ENCODE measurements at places on chromosomes 1 and 21.

GRCh38 chr1:94946886-94947285, 20.0 kb upstream of the CNN3 start:
- no peak for DNase-seq

GRCh38 chr21:36881228-36881627, 85.2 kb downstream of the HLCS start:
- DNase-seq: no peak

DNA sequence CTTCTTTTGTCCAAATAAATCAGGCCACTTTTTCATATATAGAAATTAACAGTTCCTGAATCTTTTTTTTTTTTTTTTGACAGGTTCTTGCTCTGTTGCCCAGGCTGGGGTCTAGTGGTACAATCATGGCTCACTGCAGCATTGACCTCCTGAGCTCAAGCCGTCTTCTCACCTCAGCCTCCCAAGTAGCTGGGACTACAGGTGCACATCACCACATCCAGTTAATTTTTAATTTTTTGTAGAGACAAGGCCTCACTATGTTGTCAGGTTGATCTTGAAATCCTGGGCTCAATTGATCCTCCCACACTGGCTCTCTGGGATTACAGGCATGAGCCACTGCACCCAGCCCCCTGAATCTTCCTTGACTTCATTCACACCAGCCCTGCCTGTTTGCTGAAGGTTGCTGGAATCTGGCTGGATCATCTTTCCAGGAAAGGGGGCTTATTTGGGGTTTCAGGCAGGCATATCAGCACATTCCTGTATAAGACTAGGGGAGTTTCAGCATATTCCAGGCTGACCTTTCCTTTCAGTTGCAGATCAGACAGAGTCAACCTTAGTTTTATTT, 78.2 kb upstream of the ARHGAP29 start:
- no peak for DNase-seq

DNA sequence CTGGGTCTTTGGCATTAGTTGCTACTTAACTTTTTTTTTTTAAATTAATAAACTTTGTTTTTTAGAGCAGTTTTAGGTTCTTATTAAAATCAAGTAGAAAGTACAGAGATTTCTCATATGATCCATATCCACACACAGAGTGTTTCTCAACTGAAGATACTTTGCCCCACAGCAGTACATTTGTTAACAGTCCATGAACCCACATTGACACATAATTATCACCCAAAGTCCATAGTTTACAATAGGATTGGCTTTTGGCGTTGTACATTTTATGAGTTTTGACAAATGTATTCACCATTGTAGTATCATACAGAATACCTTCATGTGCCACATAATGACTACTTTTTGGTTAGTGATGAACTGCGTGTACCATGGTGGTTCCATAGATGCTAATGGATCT, 106.8 kb downstream of the ADGRL2 start:
- DNase-seq: no peak

- DNase-seq: no peak
Measured at GRCh38 chr1:228035844-228036243, 29.0 kb downstream of the WNT3A start.

GRCh38 chr1:165143437-165144065, 213.0 kb downstream of the LMX1A start:
- DNase-seq: no peak

DNA sequence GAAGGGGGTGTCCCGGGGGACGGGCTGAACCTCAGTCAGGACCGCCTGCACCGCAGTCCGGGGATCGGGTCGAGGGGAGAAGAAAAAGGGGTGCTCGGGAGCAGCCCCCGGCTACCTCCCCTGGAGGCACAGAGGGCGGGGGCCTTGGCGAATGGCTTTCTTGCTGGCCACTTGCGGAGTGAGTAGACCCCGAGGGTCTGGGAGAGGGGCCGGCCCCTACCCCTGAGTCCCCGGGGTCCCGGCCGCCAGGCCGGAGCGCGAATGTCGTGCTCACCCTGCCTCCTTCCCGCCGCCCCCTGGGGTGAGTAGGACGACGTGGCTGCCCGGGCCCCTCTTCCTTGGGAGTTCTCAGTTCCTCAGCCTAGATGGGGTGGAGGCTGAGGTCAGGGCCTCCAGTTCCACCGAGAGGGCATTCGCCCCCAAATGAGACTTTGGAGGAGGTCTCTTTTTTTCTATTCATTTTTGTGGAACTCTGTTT, 113.0 kb downstream of the OSBPL9 start:
- DNase-seq: peak; percentile 42

DNA sequence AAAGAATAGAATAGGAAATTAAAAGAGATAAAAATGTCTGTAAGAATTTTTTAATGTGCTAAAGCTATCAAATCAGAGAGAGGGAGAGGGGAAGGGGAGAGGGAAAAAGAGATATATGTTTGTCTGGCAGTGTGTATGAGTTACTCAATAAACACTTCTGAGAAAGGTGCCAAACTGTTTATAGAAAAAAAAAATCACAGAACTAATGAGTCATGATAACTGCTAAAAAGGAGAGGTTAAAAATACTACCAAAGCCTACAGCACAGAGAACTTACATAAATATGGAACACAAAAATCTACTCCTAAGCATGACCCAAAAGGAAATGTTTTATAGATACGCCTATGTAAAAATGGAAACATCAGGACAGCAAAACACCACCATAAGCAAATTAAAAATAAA, 45.4 kb downstream of the SELENOF start:
- DNase-seq: peak; percentile 31

GRCh38 chr1:189149547-189150375, 1327.9 kb downstream of the BRINP3 start:
- DNase-seq: no peak

GRCh38 chr1:20871419-20871818, 84.3 kb upstream of the HP1BP3 start:
- DNase-seq: peak; percentile 50

GRCh38 chr1:8926707-8927694, 18.7 kb upstream of the CA6 start:
- no peak for DNase-seq

DNA sequence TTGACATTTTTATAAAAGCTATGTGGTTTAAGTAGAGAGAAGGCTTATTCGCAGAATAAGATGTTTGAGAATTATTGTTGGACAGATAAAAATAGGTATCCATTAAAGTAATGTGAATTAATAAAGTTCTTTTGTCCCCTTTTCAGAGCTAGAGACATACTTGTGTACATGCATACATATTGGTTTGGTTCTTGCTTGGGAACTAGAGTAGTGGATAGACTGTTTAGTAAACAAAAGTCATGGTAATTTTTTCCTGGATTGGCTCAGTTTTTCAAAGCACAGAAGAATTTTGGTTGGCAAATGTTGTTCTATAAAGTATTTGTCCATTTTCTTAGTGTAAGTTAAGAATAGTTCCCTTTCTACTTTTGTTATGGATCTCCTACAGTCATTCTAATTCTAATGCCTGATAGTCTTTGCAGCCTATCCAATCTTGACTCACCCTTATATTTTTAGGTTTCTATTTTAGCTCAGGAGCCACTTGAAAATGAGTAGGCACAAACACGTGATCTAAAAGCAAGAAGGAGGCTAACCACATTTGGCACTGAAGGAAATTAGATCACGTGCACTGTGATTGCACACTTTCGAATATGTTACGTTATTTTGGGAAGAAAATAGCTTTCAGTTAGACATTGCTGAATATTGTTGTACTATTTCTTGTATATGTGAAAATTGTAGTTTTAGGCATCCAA, 47.0 kb downstream of the RABGAP1L start:
- DNase-seq: no peak

GRCh38 chr1:239426821-239427475, 40.6 kb downstream of the CHRM3 start:
- DNase-seq: no peak
